ENCODE measurements at places on chromosomes 1 and 21.

DNA sequence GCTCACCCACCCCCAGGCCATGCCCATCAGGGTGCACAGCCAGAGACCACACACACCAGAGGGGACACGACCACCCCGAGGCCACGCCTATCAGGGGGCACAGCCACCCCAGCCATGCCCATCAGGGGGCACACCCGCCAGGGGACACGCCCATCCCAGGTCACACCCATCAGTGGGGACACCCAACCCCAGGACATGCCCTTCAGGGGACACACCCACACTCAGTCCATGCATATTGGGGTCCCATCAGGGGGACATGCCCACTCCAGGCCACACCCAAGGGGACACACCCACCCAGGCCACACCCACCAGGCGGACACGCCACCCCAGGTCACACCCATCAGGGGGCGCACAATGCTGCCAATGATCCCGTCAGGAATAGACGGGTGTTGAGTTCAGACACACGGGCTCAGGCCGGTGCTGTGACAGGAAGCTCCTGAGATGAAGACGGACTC lies 20.7 kb downstream of the MCM3AP start:
- DNase-seq, result no peak

- no peak for DNase-seq
Measured at GRCh38 chr1:193539731-193540459, 353.5 kb upstream of the B3GALT2 start.

- no peak for DNase-seq
Measured at GRCh38 chr1:214216779-214217178, 64.2 kb upstream of the SMYD2 start.

GRCh38 chr1:77027847-77028246 lies 160.6 kb downstream of the ST6GALNAC5 start:
- DNase-seq, result no peak

GRCh38 chr21:46482225-46482845 lies 23.6 kb downstream of the DIP2A start:
- DNase-seq, result no peak

DNA sequence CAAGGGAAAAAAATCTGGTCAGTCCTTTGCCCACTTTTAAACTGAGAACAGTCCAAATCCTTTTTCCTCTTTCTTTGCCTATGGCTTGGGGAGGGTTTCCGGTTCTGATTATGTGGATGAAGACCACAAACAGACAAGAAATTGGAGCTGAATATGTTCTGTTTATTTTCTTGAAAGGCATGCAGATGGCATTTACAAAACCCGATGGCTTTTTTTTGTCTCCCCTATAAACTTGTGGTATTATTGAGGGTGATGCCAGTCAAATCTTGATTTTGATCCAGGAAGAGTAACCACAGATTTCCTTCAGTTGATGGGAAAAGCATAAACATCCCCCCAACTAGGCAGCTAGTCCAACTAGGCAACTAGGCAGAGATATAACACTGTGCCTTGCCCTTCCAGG lies 38.9 kb downstream of the PLPP3 start:
- no peak for DNase-seq
